Stimulated activated CD4-positive, alpha-beta T cell treated with anti-CD3 and anti-CD28 coated beads, TNF-alpha, amount 100 ng/mL, for 1 hour (primary cell): ENCODE measurements at places on chromosomes 13 and 19.

- no peak for DNase-seq
Measured at GRCh38 chr13:51825681-51826254, 19.2 kb downstream of the TMEM272 start.

DNA sequence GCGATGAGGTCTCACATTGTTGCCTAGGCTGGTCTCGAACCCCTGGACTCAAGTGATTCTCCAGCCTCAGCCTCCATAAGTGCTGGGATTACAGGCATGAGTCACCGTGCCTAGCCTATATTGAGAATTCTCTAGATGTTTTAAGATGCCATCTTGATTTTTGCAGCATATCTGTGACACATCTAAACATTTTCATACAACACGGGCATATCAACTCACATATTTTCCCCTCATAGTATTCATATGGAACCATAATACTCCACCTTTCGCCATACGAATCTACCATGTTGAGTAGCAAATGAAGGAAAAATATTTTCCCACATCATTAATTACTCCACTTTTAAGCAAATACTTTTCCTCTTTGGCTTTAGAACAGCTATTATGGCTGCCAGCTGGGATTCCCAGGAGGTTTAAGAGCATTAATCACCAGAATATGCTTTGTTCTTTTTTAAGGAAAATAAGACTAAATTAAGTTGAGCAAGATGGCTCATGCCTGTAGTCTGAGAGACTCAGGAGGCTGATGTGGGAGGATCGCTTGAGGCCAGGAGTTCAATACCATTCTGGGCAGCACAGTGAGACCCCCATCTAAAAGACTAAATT lies 56.9 kb upstream of the GTF2F2 start:
- DNase-seq: no peak

DNA sequence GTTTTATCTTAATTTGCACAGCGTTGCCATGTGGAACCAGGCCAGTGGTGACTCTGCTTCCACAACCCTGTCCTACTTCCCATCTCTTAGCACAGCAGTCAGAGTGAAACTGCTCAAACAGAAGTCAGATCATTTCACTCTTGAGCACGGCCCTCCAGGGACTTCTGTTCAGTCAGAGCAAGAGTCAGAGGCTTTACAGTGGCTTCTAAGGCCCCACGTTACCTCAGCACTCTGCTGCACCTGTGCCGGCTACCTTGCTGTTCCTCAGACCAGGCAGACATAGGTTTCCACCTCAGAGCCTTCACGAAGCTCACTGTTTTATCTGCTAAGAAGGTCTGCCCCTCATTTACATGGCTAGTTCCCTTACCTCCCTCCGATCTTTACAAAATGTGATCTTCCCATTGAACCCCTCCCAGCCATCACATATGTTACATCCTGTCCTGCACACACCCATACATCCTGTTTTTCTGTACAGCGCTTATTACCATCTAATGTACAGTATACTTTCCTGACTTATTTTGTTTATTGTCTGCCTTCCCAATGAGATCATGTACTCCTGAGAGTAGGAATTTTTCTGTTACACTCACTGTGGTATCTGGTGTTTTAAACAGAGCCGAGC lies 41.6 kb downstream of the TM9SF2 start:
- no peak for DNase-seq

- DNase-seq: no peak
Measured at GRCh38 chr19:50772476-50772875, 2.2 kb downstream of the GPR32 start.

DNA sequence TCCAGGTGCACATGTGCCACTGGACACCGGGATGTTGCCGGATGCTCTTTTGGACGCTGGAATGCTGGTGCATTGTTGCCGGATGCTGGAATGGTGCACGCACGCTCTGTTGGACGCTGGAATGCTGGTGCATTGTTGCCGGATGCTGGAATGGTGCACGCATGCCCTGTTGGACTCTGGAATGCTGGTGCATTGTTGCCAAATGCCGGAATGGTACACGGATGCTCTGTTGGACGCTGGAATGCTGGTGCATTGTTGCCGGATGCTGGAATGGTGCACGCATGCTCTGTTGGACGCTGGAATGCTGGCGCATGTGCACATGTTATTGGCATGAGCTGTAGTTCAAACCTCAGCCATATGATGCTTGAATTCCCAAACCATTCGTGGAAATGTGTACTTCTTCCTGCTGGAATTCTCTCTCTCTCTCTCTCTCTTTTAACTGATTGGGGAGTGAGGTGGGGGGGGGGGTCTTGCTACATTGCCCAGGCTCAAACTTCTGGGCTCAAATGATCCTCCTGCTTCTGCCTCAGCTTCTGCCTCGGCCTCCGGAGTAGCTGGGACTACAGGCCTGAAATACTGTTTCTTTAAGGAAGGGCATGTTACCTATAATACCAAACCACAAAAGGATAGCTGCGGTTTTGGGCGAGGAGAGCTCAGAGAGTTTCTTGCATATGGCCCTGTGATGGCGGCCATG lies 1.2 kb upstream of the MCF2L start:
- no peak for DNase-seq

GRCh38 chr19:51607920-51608562 lies 22.2 kb downstream of the SIGLEC5 start:
- peak; percentile 16 for DNase-seq

- no peak for DNase-seq
Measured at GRCh38 chr13:39811051-39811450, 155.6 kb downstream of the COG6 start.

DNA sequence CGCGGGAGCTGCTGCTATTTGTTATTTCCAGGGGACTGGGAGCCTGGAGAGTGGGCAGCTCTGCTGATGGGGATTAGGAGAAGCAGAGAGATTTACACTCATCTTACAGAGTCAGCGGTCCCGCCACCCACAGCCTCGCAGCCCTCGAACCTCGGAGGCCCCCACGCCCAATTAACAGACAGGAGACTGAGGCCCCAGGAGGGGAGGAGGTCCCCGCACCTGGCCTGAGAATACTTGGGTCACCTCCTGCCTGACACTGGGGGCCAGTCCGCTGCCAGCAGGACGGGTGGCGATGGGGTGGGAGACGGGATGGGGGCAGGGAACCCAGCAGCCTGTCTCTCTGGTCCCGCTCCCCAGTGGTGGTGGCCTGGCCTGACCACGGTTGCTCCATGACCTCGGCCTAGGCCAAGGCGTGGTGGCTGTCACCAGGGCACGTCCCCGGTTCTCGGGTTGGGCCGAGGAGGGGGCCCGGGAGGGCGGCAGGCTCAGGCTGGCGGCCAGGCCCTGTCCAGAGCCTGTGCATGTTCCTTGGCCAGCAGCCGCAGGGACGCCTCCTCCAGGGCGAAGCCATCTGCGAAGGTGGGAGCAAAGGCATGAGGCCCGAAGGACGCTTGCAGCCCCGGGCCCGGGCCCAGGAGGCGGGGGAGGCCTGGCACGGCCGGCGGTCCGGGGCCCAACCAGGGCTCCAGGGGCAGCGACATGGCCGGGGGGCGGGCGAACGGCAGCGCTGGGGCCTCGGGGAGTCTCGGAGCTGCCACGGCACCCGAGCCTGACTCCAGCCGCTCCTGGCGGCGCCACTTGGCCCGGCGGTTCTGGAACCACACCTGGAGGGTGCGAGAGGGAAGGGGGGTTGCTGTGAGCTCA lies 1.7 kb downstream of the RAX2 start:
- no peak for DNase-seq

GRCh38 chr13:38381890-38382289 lies 32.2 kb downstream of the UFM1 start:
- DNase-seq: no peak

DNA sequence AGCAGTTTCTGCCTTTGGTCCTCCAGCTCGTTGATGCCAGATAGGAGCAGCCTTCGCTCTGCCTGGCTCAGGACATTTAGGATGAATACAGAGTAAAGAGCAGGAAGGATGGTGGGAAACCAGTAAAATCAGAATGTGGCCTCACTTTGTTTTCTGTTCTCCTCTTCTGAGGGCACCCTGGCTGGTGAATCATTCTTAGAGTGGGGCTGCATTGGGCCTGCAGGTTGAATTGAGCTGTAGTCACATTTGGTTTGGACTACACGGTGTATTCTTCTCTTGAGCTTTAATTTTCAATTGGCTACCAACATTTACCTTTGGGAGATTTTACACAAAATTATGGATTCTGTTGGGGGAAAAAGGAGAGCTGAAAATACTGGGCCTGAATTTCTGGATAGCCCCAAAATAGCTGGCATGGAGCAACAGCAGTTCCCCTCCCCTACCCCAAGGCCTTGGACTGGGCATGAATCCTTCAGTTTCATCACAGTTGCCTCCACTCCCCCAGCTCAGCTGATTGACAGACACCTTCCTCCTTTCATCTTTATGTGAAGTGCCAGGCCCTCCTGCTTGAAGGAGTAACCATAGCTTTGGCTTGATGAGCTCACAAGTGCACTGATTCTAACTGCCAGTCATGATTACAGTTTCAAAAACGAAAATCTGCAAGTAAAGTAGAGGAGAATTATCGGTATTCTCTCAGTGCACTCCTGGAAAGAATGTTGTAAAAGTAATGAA lies 24.3 kb downstream of the ERCC5 start:
- no peak for DNase-seq

GRCh38 chr13:32804673-32805230 lies 211.5 kb upstream of the KL start:
- no peak for DNase-seq
